Stimulated activated CD4-positive, alpha-beta T cell treated with anti-CD3 and anti-CD28 coated beads, Interleukin-1b, Interleukin-23, amount 100 ng/mL, for 24 hours (primary cell): ENCODE measurements at places on chromosomes 16 and 17.

- no peak for DNase-seq
These were observed 117.7 kb upstream of the FOXF1 start for GRCh38 chr16:86392436-86393152.

DNA sequence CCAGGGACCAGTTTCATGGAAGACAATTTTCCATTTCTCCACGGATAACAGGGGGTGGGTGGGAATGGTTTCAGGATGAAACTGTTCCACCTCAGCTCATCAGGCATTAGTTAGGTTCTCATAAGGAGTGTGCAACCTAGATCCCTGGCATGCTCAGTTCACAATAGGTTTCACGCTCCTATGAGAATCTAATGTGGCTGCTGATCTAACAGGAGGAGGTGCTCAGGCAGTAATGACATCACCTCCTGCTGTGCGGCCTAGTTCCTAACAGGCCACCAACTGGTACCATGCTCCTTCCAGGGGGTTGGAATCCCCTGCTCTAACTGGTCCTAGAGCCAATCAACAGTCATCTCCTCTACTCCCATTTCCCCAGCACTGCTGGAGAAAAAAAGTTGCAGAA lies 19.9 kb downstream of the TEX14 start:
- DNase-seq, result no peak

GRCh38 chr17:47427985-47428384 lies 102.9 kb upstream of the NPEPPS start:
- DNase-seq, result no peak

DNA sequence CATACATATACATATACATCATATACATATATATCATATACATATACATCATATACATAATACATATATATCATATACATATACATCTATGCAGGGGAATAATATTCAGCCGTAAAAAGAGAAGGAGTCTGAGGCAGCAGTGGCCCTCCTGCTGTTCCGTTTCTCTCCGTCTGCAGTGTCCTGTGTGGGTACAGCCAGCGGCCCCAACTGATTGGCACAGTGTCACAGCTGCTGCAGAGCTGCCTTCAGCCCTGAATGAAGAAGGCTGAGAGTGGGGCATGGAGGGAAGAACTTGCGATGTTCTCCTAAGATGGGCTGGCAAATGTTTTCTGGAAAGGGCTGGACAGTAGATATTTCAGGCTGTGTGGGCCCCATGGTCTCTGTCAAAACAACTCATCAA lies 146.9 kb downstream of the SNX29 start:
- DNase-seq, result no peak

DNA sequence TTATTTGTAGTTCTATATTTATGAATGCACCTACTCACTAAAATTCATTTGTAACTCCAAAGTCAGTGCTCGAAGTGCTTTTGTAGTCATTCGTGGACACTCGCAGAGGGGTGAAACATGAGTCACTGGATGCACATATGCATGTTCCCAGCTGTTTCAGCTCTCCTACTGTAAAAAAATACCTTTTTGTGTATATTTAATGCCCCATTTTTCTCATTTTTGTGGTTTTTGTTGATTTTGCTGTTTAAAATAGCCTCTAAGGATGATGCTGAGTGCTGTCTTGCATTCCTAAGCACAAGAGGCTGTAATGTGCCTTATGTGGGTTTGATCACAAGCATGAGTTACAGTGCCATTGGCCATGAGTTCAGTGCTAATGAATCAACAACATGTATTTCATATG lies 30.6 kb downstream of the CENPV start:
- DNase-seq, result no peak

GRCh38 chr16:2713985-2714774 lies 5.8 kb downstream of the PRSS27 start:
- DNase-seq, result no peak

DNA sequence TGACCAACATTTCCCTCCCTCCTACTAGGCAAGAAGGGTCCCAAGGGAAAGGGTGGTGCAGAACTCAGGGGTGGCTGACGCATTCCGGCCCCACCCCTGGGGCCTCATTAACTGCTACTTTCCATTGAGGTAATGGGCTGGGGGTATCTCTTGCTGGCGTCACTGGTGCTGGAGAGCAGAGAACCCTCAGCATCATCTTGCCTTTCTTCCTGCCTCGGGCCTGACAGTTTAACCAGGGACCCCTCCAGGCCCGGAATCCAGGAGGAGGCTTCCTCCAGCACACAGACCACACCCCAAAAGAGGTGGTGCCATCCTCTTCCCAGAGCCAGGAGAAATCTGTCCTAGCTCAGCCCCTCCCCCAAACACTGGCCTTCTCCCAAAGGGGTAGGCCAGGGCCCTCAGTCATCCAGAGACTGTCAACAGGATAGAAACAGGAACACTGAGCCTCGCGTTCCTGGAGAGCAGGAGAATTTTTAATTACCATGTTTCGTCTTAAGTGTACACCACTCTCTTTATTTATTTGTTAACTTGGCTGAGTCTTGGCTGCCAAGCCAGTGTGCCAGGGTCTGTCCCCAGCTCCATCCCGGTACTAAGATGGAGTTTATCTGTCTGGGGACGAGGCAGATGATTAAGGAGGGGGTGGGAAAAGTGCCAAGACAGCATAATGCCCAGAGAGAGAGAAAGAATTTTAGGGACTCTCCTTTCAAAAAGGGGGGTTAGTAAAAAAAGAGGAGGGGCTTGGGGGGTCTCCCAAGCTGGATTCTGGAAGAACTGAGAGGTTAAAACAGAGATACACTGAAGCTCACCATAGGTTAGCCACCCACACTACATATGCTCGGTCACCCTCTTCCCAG lies 5.1 kb downstream of the ETV4 start:
- DNase-seq, result no peak

DNA sequence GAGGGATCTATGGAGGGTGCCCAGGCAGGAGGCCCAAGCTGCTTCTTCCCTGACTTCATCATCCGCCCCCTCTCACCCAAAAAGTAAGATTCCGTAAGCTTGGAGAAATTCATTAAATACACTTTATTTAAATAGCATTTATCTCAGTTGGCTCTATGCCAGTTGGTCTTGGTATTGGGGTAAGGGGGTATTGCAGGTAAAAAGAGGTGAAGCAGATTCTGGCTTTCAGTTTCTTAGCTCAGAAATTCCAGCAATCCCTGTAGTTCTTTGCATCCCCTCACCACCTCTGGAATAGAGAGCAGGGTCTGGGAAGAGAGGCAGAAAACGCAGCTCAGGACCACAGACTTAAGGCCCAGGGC lies 750 bp upstream of the ALDOC start:
- no peak for DNase-seq

GRCh38 chr17:49218941-49219913 lies 8.7 kb downstream of the ABI3 start:
- no peak for DNase-seq

DNA sequence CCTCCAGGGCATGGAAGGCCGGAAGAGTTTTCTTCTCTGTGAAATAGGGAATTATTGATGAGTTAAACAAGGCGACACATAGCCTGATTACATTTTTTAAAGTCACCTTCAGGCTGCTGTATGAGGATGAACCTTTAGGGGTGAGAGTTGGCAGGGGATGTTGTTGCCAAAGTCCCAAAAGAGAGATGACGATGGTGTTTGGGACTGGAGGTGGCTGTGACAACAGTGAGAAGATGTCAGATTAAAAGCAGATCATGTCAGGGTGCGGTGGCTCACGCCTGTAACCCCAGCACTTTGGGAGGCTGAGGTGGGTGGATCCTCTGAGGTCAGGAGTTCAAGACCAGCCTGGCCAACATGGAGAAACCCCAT lies 16.8 kb upstream of the ASGR2 start:
- DNase-seq, result no peak

DNA sequence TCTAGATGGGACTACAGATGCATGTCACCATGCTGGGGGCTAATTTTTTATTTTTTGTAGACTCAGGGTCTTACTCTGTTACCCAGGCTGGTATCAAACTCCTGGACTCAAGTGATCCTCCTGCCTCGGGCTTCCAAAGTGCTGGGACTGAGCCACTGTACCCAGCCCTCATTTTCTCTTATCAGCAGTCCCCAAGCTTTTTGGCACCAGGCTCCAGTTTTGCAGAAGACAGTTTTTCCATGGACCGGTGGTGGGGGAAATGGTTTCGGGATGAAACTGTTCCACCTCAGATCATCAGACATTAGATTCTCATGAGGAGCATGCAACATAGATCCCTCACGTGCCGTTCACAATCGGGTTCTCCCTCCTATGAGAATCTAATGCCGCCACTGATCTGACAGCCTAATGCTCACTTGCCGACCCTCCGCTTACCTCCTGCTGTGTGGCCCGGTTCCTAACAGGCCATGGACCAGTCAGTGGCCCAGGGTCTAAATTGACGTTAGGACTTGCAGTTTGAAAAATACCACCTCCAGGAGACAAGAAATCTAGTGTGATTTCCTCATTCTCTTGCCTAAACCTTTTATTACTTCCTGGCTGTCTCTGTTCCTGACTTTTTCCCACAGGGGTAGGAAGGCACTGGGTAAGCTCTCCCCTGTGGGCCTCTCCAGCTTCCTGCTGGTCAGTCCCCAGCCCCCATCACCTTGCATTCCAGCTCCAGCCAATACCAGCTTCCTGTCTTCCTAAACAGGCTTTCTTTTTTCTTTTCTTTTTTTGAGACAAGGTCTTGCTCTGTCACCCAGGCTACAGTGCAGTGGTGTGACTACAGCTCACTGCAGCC lies 9.3 kb upstream of the CNP start:
- no peak for DNase-seq

DNA sequence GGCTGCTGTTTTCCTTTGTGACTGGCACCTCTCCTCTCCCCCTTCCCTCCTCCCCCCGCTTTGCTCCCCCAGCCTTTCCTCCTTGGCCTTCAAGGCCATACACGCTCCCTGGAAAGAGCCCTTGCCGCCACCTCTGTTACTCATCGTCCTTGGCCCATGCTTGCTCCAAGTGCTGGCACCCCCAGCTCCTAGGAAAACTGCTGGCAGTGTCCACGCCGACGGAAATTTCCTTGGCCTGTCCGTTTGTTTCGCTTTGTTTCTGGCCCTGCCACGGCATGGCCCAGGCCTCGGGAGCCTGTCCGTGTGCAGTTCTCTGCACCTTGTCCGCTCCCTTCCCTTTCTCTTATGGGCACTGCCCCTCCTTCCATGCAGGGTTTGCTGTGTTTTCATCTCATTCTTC lies 18.0 kb downstream of the CA5A start:
- DNase-seq, result no peak

DNA sequence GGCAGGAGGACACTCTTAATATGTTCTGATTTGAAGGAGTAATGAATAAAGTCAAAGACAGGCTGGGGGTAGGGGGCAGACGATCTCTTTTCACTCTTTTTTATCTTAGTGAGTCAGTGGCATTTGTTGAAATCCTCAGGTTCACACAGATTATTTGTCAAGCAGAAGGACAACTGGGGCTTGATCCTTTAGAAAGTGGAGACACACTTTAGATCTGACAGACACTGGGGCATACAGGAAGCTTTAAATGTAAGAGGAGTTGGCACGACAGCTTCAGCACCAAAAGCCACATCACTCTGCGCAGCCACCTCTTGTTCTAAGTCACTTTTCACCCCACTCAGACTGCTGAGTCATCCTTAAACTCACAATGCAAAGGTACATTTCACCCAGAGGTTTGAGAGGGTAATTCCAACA lies 121.5 kb downstream of the STXBP4 start:
- no peak for DNase-seq

DNA sequence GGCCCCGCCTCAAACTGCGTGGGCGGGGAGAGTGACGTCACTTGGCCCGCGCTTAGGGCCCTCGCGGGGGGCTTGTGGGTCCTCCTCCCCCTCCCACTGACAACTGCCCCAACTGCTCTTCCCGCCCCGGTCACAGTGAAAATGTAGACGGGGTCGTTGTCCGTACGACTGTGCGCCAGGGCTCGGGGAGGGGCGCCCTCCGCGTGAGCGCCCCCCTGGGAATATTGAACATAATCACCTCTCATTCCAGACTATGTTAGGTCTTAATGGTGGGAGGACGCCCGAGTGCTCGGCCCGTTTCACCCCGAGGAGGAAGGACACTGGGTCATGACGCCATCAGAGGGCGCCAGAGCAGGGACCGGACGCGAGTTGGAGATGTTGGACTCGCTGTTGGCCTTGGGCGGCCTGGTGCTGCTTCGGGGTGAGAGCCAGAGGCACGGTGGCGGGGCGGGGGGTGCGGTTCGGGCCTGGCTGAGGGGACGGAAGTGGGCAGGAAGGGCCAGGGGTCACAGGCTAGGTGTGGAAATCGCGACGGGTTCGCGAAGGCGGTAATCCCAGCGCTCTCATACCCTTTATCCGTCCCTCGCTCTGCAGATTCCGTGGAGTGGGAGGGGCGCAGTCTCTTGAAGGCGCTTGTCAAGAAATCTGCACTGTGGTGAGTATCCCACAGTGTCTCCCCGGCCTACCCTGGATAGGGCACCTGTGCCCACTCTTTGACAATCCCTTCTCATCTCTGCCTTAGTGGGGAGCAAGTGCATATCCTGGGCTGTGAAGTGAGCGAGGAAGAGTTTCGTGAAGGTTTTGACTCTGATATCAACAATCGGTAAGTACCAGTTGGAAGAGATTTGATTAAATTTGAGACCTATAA lies at the start of gene ELP5:
Gene ELP5 (plus strand): TSS at position 40 of the 868 bp plus-strand sequence. CDS start 336 bp downstream, at position 376.
- DNase-seq, result peak; percentile 74

DNA sequence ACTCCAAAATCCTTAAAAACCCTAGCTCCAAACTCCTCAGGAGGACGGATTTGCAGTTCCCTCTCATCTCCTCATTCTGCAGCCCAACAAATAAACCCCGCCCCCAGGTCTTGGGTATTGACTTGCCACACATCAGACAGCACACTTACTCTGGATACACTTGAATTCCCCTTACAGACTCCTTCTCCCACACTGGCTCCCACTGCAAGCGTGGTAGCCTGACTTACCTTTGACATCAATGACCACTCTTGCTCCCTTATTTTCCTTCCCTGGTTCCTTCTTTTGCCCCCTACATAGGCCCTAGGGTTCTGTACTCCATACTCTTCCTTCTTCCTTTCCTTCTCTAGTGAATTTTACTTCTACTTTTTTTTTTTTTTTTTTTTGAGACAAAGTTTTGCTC lies 7.5 kb downstream of the RFFL start:
- no peak for DNase-seq

DNA sequence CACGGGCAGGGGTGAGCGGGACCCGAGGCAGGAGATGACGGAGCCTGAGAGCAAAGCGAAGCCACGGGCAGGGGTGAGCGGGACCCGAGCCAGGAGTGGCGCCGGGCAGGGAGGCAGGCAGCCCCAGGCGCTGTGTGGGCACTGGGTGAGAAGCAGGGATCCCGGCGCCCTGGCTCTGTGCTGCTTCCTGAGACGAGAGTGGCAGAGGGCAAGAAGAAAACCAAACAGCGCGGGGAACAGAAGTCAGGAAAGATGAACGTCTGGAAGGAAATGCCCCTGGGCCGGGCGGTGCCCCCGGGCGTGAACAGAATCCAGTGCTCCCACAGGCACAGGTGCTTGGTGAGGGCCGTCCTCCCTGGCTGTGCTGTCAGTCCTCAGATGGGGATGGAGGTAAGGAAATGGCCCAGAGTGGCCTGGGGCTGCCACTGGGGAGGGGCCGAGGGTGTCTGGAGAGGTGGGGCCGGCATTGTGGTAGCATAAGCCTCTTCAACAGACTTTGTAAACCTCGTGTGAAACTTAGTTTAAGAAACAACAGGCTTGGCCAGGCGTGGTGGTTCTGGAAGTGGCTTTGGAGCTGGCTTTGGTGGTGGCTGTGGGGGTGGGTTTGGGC lies 9.8 kb downstream of the ASPSCR1 start:
- no peak for DNase-seq

- DNase-seq, result no peak
These were observed 13.9 kb upstream of the WNT3 start for GRCh38 chr17:46832331-46832821.
